ENCODE measurements at places on chromosomes 13 and 19. TPM values are rescaled to one million over a fixed set of nuclear protein-coding genes. Genes with fewer than 3 reads are reported as not detected.

The ADAMTSL5 gene
- total RNA-seq = 3.5 TPM

The CRTC1 gene
- total RNA-seq = 3.5 TPM

The ZNF497 gene
- total RNA-seq = 0.92 TPM

The NFILZ gene
- not detected for total RNA-seq

Data from A549 treated with Hydrocortisone at 1 μM for 4 hours (cell line).